Mesothelial cell of epicardium (in vitro differentiated cells): ENCODE measurements at places on chromosomes 11 and 22.

DNA sequence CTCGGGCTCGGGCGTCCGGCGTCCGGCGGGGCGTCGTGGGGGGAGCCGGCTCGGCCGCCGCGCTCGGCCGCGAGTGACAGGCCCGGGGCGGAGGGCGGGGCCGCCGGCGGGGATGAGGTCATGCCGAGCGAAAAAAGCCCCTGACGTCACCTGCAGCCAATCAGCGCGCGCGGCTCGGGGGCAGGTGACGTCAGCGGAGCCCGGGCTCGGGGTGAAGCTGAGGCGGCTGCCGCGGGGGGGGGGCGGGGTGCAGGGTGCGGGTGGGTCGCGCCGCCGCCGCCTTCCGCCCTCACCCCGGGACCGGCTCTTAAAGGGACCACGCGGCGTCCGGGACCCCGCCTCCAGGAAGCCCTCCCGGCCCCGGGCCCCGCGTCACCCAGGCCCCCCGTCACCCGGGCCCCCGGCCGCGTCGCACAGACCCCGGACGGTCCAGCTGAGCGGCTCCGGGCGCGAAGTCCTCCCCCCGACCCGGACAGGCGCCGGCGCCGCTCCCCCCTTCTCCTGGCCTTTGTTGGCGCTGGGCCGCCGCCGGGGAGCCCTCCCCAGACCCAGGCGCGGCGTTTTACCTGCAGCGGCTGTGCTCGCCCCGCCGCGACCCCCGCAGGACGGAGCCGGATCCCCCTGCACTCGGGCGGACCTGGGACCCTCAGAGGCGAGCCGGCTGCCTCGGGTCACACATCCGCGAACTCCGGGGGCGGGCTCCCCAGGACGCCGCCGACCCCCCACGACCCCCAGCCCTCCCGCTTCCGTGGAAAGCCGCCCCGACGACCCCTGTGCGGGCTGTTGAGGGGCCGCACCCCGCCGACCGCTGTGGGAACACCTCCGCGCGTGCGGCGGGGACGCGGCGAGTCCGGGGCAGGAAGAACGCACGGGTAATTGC lies at the start of gene DUSP8:
Gene DUSP8, minus strand, starts transcription at position 75 of the 880 bp plus-strand sequence. CDS start 6,445 bp downstream, outside the sequence.
- H3K36me3 ChIP-seq = no peaks in the 10 kb centered on the region
- no peaks in the 10 kb centered on the region for H3K4me1 ChIP-seq
- H3K27ac ChIP-seq = no peak within 1 kb of the TSS

- H3K27ac ChIP-seq = no peak overlapping the region
- H3K4me1 ChIP-seq = no peaks in the 10 kb centered on the region
- H3K4me3 ChIP-seq = no peak overlapping the region
- no peaks in the 10 kb centered on the region for H3K36me3 ChIP-seq
- peaks cover 6% of the 10 kb centered on the region for H3K27me3 ChIP-seq
These were observed 25.0 kb upstream of the SYN3 start for GRCh38 chr22:33083212-33083611.

GRCh38 chr11:299081-299891 lies at the start of gene IFITM5:
Gene IFITM5, minus strand, starts transcription at chr11:299526. Its CDS starts 36 bp downstream, at chr11:299490.
- no peak within 1 kb of the TSS for H3K27ac ChIP-seq
- peaks cover 7% of the 10 kb centered on the region for H3K4me1 ChIP-seq
- H3K27me3 ChIP-seq = peaks cover 13% of the 10 kb centered on the region
- no peaks in the 10 kb centered on the region for H3K36me3 ChIP-seq

DNA sequence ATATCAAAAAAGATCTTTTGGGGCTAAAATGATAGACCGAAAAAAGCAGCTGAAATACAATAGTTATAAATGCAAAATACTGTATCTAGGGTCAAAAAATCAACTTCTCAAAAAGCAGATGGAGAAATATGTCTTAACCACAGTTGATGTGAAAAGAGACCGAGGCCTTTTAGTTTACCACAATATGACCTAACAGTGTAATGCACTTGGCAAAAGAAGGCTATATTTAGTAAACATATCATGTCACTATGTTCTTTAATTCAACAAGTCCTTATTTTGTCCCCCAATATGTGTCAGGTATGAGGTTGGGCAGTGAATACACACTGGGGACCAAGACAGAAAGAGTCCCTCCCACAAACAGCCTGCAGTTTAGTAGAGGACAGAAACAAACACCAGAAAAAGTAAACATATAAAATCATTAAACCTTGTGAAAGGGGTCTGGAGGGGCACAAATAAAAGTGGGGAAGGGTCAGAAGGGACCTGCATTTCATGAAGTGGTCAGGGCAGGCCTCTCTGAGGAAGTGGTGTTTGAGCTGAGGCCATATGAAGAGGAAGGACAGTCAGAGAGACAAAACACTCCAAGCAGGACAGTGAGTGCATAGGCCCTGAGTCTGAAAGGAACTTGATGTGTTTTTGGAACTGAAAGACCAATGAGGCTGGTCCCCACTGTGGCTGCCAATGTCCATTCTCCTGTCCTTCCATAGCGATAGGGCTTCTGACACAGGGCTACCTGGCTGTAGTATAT lies 53.4 kb downstream of the LIF start:
- no peaks in the 10 kb centered on the region for H3K36me3 ChIP-seq
- no peaks in the 10 kb centered on the region for H3K27me3 ChIP-seq
- DNase-seq = no peak
- H3K4me1 ChIP-seq = peaks cover 47% of the 10 kb centered on the region

DNA sequence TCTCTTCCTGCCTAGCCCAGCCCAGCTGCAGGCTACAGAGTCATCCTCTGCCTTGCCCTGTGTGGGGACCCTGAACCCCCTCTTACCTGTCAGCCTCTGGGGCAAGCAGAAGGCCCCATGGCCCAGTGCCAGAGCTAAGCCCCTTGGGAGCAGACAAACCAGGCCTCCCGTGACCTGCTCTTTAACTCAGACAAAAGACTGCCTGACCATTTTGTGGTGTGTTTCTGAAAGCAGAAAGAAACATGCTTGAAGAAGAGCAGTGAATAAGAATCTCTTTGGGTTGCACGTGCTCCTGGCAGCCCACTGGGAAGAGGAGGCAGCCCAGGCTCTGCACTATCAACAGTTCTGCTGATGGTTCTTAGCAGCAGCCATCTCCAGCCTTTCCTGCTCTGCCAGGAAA lies 118.6 kb downstream of the GRIK4 start:
- no peak for DNase-seq
- no peak overlapping the region for H3K4me3 ChIP-seq
- H3K36me3 ChIP-seq = no peaks in the 10 kb centered on the region
- H3K27ac ChIP-seq = no peak overlapping the region
- no peaks in the 10 kb centered on the region for H3K4me1 ChIP-seq
